ENCODE measurements at places on chromosomes 6 and 20. TPM values are rescaled to one million over a fixed set of nuclear protein-coding genes. Genes with fewer than 3 reads are reported as not detected.

- H3K27ac ChIP-seq = no peak overlapping the region
- no peaks in the 10 kb centered on the region for H3K27me3 ChIP-seq
- peak; percentile 53 for DNase-seq
- no peak overlapping the region for H3K4me3 ChIP-seq
Observed at GRCh38 chr20:52747845-52748284, 224.3 kb upstream of the TSHZ2 start.

DNA sequence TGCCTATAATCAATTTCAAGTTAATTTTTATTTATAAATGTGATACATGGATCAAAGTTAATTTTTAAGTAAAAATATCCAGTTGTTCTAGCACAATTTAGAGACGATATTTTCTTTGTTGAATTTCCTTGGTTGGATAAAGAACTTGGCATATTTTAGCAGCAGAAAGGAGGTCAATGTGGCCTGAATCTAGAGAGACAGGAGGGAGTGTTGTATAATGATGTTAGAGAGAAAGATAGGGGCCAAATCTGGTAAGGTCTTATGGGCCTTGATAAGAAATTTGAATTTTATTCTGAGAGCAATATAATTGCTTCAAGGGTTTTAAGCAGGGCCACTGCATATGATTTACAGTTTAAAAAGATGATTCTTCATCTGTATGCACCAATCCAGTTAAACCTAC lies 79.4 kb upstream of the OGFRL1 start:
- H3K4me1 ChIP-seq = peaks cover 26% of the 10 kb centered on the region
- H3K27me3 ChIP-seq = no peaks in the 10 kb centered on the region
- DNase-seq = no peak

DNA sequence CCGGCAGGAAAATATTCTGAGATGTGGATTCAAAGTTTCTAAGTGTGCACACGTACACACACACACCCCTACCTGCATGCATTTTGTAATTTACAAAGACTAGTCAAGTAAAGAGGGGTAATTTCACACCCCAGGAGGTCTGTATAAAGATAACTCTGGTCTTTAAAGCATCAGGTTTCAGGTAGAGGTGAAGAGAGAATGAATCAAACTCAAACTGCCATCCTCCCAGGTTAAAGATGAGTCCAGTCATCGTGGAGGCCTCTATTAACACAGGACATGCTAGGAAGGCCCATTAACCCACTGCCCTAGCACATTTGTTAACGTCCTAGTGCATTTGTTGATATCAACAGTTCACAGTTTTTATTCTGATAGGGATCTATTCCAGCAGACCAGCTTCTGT lies 3.5 kb upstream of the HLA-DRA start:
- H3K36me3 ChIP-seq = no peaks in the 10 kb centered on the region
- no peak overlapping the region for H3K27ac ChIP-seq
- no peak overlapping the region for H3K4me3 ChIP-seq
- H3K4me1 ChIP-seq = no peaks in the 10 kb centered on the region
- no peak for DNase-seq
- peaks cover 24% of the 10 kb centered on the region for H3K27me3 ChIP-seq

LBP gene
- not detected for total RNA-seq

CPNE5 gene
- total RNA-seq = 0.63 TPM

Measured in GM23248 (cell line).